Activated CD4-positive, alpha-beta memory T cell treated with anti-CD3 and anti-CD28 coated beads for 36 hours (primary cell): ENCODE measurements at places on chromosomes 5 and 9.

- DNase-seq = no peak
Measured at GRCh38 chr5:144548936-144549335, 378.3 kb downstream of the KCTD16 start.

DNA sequence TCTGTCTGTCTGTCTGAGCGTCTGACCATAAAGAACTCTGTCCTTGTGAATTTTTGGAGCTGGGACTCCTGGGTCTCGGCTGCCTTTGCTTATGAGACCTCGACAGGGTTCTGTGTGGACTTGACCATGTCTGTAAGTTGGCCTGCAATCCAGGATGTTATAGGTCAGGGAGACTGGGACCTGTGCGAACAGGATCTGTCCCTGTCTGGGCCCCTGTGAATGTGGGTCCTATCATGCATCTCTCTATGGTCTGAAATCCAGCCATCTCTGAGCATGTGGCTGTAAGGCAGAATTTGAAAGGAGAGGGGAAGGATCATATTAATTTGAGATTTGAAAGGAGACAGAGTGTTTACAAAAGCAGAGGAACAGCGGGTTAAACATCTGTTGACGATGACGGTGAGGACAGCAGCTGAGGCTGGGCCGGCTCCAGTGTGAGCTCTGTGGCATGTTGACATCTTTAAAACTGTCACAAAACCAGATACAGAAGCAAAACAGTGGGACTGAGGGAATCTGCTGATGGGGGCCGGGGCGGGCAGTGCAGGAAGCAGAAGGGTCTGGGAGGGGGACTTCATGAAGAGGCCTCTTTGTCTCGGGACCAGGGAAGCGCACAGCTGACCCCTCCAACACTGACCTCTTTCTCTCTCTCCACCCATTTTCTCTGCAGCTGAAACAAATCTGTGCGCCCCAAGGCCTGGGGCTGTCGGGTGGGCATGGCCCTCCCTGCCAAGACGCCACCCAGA is 19.1 kb upstream of the MVB12B start:
- DNase-seq = no peak

GRCh38 chr5:160242145-160242544 is 12.8 kb downstream of the FABP6 start:
- DNase-seq = no peak

DNA sequence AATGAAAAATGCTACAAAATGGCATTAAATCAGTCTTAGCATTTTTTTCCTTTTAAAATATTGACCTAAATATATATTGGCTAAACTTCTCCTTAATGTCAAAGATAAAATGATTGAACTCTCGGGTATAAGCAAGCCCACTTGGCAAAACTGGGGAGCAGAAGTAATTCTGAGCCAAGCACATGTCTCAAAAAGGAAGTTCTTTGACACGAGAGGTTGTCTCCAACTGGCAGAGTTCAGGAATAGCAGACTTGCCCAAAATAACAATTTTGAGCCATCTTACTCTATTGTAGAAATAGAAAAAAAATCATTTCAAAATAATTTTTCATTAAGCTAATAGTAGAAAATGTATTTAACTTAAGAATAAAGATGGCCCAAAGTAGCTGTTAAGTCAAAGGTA is 10.4 kb upstream of the MLLT3 start:
- no peak for DNase-seq

DNA sequence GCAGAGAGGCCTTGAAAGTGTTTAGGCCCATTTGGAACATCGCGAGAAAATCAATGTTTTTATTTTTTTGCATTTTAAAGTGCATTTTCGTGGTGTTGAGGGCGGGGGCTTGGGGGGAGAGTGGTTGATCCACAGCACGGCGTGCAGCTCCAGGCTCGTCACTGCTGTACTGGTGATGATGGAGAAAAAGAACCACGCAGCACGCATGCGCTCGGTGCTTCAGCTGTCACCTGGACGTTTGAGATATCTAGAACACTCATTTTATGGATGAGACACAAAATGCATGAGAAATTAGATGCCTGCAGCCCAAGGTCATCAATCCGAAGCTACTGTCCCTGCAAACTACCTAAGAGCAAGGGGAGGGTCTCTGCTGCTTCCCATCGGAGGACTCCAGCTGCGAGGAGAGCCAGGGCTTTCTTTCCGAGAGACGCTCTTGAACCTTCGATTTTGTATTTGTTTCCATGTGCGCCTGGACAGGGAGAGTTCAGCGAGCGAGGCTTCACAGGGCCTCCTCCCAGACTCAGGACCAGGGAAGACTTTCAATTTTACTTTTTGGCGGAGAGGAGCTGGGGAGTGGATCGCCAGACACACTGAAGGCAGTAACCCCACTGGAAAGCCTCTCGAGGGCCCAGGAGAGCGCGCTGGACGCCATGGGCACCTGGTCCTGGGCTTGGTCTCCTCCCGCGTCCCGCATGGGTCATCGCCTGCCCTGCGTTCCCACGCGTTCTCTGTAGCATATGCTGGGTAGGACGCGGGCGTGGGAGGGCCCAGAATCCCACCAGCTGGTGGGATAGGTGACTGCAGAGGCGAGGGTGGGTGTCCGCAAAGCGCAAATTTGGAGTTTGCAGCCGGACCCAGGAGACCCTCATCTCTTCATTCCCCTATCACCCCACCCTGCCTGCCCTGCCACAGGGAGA is 2.5 kb downstream of the DMRT2 start:
- DNase-seq = no peak

- DNase-seq = no peak
Measured at GRCh38 chr5:125583321-125584139, 837.1 kb upstream of the ZNF608 start.

- DNase-seq = no peak
Measured at GRCh38 chr5:89377767-89378455, 494.9 kb upstream of the MEF2C start.

GRCh38 chr9:129697656-129698253 is 32.3 kb downstream of the PRRX2 start:
- DNase-seq = peak; percentile 68

DNA sequence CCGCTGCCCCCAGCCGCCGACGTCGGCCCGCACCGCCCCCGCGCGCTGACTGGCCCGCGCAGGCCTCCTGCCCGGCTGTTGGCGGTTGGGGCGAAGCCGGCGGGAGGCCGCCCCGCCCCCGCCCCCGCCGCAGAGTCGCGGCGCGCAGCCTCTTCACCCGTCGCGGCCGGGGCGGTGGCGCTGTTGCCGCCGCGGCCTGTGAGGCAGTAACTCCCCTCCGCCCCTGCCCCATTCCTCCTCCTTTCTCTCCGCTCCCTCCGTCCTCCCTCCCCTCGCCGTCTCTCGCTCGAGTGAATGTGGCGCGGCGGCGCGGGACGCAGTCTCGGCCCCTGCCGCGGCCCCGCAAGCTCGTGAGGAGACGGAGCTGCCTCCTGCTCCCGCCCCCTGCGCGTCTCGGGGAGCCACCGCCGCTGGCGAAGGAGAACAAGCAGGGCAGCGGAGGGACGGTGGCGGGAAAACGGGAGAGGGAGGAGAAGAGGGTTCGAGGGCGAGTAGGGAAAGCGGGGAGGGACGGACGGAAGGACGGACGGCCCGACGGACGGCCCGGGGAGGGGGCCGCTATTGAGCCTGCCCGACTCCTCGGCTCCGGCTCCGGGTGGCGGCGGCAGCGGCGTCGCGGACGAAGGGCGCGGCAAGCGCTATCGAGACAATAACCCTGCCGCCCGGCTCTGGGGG is 637 bp upstream of the ERBIN start:
- DNase-seq = peak; percentile 81

DNA sequence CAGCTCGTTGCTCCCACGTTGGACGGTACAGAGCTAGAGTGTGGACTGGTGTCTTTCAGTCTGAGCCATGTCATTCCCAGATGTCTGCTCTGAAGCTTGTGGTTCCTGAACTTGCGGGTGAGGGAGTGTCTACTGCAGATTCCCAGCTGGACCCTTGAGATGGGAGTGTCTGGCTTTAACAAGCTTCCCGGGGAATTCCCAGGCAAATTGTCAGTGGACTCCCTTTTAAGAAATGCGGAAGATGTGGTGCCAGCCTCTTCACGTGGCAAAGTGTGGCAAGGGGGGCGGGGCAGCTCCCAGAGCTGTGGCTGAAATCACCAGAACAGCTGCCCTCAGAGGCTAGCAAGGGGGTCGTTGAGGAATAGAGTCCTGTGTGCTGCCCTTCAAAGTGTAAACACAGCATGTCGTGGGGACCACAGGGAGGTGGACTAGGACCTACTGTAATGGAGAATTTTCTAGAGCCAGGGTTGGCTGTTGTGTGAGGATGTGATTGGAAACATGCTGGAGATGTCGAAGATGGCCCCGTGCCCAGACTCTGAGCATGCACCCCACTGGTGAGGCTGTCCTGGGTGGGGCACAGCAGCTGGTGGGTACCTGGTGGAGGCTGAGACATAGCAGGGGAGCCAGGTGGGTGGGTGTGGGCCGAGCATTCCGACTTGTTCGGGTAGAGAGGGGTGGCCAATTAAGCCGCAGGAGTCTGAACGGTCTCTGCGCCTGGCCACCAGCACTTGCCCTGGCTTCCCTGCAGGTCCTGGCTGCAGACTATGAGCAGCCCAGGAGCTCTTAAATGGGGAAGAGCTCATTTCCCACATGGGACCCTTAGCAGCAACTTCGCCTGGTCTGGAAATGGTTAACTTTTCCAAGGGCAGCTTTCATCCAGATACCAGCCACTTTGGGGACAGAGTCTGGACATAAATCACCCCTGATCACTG is 37.4 kb downstream of the PRRX2 start:
- no peak for DNase-seq

- no peak for DNase-seq
Measured at GRCh38 chr5:3852161-3852916, 256.7 kb downstream of the IRX1 start.

DNA sequence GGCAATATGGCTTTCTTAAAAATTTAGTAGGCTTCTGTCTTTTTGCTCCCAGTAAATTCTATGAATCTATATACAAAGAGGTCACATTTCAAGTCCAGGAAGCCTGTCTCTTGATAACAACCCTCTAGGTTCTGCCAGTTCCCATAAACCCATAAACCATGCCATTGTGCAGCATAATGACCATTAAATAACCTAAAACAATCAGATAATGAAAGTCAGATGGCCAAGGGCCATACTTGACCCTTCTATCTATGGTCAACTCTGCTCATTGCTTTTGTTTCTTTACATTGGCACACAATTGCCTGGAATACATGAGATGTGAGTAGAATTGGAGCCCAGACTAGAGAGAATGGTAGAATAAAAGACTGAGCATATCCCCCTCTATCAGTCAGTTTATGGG is 305.4 kb upstream of the KIF2A start:
- no peak for DNase-seq

- no peak for DNase-seq
Measured at GRCh38 chr5:167587772-167588437, 703.5 kb upstream of the WWC1 start.

DNA sequence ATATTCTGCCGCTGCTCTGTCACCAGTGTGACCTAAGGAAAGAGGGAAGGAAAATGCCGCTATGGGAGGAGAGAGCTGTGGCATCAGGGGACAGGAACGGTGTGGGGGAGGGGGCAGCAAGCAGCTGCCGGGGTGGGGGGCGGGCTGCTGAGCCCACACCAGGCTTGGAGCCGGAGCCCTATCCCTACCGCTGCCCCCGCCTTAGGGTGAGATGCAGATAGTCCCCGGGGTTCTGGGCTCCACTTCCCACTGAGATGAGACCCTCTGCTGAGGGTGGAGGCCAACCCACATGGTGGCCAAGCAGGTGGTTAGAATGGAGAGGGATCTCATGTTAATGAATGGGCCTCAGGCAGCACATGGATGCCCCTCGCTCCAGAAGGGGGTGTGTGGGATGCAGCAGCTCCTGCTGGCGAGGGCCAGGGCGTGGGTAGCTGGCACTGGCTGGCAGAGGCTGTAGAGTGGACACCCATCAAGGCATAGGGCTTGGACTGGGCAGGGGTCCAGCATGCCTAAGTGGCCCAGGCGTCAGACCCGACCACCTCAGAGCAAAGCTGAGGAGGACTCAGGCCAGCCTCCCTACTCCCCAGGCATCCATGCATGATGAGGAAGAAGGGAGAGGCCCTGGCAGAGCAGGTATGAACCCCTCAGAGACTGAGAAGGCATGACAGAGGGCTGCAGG is 131.5 kb downstream of the ZNF354C start:
- no peak for DNase-seq

- DNase-seq = no peak
Measured at GRCh38 chr5:52809884-52810283, 22.2 kb downstream of the ITGA1 start.

- no peak for DNase-seq
Measured at GRCh38 chr9:87115785-87116184, 168.5 kb upstream of the GAS1 start.

DNA sequence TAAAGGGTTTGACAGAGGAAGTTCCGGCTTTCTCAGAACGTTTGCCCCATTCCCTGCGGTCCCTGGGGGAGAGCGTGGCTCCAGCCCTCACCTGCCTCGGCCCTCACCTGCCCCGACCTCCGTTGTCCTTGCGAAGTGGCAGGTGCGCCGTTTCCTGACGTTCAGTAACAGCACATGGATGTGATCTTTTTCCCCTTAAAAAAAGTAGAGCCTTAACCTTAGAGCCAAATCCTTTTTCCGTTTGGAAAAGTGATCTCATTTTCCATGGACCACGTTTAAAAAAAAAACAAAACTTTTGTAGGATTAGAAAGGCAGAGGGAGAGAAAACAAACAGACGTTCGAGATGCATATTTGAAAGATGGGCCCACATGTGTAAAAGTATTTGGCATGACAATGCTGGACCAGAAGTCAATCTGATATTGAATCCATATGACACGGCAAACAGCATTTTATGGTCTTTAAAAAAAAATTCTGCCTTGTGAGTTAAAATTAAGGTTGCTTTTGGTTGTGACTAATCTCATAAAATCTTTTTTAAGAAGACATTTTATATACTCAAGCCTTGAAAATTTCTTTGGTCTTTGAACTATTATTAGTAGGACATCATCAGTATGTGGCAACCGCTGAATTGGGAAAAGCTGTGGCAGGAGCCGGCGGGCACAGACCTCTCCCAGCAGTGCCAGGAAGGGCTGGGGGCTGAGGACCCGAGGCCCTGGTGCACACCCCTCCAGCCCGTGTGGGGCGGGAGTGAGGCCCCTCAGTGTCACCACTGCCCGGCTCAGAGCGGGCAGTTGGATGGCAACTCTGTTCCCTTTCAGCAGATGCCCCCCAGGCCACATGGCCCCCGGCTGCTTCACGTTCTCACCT is 42.5 kb upstream of the EXOC3 start:
- DNase-seq = no peak

DNA sequence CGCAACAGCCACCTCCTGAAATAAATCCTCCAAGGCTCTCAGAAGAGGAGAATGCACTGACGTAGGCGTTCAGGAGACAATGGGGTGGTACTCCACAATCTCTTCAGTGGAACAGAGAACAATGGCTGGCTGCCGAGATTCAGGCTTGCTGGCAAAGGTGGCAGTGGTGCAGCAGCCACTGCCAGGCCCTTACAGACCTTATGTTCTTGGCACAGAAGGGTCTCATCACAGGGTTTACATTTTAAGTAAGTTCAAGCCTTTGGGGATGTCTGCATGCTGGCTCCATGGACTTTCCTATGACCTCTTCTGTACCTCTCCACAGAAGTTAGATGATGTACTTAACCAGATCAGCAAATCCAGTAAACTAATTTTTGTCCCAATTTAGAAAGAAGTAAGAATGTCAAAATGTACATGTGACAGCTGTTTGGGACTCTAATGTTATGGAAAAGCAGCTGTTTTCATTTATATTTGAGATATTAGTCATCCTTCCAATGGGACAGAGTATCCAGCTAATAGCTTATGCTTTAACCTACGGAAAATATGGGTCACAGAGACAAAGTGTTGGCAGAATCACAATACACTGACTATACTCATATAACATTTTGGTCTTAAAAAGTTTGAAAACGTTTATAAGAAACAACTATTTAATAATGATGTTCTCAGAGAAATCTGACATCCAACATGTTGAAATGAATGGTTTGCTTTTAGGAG is 180.9 kb downstream of the MAPKAP1 start:
- DNase-seq = no peak
